NCI-H524 (cell line): ENCODE measurements at places on chromosomes 11 and 22.

DNA sequence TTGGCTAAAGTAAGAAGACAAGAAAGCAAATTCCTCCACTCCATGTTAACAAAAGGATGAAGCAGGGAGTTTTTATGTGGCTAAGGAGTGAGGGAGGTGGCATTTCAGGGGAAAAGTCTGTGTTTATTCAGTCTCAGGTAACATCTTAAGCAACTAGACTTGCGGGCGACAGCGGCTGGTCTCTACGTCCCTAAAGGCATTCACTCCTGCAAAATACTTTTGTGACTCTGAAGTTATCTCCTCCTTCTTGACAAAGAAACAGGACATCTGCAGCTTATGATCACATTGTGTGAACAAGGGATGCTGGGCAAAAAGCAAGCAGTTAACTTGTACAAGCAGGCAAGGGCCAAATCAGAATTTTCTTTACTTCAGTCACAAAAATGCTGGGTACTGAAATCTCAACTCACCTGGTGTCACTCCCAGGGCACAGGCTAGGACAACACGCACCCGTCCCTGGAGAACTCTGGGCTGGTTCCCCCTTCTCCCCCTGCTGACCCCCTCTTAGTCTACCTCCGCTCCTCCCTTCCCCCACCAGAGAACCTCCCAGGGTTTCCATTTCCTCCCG, 38.3 kb downstream of the IGLL5 start:
- DNase-seq = no peak

DNA sequence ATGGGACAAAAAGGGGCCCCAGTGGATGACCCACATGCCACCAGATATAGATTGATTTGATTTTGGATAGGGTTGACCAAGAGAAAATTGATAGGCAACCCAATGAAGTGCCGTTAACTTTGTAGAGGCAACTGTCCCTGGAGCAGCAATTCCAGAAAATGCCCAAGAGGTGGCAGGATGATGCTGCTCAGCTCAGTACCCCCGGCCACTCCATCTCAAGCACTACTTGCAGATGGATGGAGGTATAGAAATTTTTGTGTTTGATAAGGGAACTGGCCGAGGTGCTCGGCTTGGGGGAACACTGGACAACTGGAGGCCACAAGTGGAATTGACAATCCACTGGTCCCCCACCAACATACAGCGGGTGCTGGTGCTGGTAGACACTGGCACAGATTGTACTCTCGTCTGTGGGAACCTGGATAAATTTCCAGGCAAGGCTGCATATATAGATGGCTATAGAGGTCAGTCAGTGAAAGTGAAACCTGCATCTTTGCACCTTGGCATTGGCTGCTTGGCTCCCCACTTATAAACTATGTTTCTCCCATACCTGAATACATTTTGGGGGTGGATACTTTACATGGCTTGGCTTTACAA, 86.3 kb downstream of the CCDC83 start:
- DNase-seq = peak; percentile 62

GRCh38 chr22:32477596-32477995, 3.0 kb downstream of the FBXO7 start:
- DNase-seq = no peak

DNA sequence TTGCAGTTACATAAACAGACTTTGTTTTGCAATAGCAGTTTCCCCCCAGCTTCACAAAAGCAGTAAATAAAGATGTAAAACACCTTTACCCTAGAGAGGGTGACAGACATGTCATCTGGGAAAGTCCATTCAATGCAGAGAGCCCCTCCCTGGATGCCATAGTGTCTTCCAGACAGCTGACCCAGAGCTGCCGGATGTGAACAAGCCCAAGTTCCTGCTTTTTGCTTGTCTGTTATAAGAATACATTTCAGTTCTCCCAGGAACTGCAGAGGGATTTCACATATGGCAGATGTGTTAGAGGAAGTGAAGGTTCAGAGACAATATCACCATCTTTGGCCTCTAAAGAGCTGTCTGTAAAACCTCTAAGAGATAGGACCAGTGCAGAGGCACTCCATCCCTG, 48.9 kb downstream of the RELT start:
- DNase-seq = no peak

- DNase-seq = no peak
Observed at GRCh38 chr11:60378354-60378753, at the start of gene MS4A7. MS4A7 (plus strand) TSS chr11:60378532; CDS start chr11:60383142, 4,610 bp downstream.

DNA sequence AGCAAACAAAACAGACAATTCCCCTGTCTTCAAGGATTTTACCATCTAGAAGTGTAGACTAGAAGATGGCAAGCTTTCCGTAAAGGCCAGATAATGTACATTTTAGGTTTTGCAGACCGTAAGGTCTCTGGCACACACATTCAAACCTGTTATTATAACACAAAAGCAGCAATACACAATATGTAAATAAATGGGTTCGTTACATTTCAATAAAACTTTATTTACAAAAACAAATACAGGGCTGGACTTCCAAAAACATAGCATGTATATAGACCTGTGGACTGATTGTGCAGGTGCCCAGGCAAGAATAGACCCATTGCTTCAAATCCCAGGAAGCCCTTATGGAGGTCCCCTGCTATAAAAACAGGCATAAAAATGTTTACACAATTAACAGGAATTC, 27.1 kb upstream of the MS4A6A start:
- DNase-seq = no peak

DNA sequence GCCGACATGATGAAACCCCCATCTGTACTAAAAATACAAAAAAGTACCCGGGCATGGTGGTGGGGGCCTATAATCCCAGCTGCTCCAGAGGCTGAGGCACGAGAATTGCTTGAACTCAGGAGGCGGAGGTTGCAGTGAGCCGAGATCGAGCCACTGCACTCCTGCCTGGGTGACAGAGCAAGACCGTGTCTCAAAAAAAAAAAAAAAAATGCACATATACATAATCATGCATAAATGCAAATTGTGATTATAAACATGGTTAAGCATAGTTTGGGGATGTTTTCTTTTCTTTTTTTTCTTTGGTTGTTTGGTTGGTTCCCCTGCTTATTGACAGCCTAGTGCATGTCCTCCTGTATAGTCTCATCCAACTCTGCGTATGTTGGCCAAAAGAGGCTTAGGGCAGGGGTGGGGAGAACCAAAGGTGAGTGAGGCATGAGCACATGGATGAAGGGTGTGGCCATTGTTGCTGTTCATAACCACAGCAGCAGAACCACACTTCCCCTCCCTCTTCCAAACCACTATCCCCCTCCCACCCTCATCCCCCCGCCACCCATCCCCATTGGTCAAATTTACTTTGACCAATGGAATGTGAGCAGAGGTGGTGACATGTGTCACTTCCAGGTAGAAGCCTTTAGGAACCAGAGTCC, 6.9 kb upstream of the VPS37C start:
- DNase-seq = no peak

DNA sequence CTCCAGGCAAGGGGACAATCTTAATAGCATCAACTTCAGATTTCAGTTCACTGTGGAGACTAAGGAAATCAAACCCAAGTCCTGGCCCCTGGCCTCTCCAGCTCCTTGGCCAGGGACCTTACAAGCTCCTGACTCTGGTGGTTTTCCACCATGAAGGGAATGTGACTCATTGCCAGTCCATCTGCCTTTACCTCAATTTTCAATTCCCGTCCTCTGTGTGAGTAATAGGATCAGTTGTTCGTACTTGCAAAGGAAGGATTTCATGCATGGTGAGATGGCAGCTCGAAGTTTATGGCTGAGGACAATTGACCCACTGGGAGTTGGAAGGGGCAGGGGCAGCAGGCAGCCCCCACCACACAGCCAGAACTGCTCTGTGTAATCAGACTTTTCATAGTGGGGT, 42.5 kb downstream of the INSC start:
- DNase-seq = no peak

- no peak for DNase-seq
Observed at GRCh38 chr11:119478711-119479285, 55.8 kb upstream of the THY1 start.

GRCh38 chr22:28986366-28986765, 75.3 kb downstream of the C22orf31 start:
- DNase-seq = no peak
